Hematopoietic multipotent progenitor cell (in vitro differentiated cells): ENCODE measurements at places on chromosomes 11 and 22.

GRCh38 chr11:3222941-3223915, 4.6 kb upstream of the MRGPRG start:
- DNase-seq = peak; percentile 77

GRCh38 chr11:32316858-32317642, 118.3 kb downstream of the WT1 start:
- DNase-seq = no peak

- no peak for DNase-seq
Measured at GRCh38 chr11:118366287-118366686, 6.9 kb downstream of the UBE4A start.

DNA sequence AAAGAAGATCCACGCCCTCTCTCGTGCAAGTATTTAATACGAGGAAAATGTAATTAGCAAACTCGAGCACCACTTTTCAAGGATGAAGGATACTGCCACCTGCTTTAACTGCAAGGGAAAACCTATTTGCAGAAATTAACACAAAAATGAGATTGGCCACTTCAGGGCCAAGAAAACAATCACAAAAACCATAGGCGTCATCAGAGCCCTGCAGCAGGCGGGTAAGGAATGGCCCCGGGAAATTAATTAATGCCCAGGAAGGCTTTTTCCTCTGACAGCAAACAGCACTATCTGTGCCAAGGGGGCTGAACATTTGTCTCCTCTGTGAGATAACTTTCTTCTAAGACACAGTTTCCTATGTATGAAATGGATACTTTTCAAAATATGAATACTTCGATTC, 255.7 kb downstream of the CTTN start:
- no peak for DNase-seq

GRCh38 chr11:75577207-75577606, 15.2 kb downstream of the SERPINH1 start:
- peak; percentile 13 for DNase-seq

- DNase-seq = no peak
Measured at GRCh38 chr22:17968126-17968525, 56.2 kb downstream of the MICAL3 start.

DNA sequence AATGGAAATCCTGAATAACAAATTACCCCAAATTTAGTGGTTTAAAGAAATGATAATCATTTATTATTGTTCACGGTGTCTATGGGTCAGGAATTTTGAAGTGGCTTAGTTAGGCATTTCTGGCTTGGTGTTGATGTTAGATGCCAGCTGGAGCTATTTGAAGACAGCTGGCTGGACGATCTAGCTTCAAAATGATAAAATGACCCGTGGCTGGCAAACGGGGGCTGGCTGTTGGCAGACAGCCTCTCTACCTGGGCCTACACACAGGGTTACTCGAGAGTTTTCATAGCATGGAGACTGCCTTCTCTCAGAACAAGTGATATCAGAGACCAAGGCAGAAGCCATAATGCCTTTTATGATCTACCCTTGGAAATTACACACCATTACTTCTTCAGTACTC, 285.2 kb downstream of the METTL15 start:
- no peak for DNase-seq

GRCh38 chr22:17772958-17773605, 1.2 kb downstream of the BID start:
- DNase-seq = no peak

DNA sequence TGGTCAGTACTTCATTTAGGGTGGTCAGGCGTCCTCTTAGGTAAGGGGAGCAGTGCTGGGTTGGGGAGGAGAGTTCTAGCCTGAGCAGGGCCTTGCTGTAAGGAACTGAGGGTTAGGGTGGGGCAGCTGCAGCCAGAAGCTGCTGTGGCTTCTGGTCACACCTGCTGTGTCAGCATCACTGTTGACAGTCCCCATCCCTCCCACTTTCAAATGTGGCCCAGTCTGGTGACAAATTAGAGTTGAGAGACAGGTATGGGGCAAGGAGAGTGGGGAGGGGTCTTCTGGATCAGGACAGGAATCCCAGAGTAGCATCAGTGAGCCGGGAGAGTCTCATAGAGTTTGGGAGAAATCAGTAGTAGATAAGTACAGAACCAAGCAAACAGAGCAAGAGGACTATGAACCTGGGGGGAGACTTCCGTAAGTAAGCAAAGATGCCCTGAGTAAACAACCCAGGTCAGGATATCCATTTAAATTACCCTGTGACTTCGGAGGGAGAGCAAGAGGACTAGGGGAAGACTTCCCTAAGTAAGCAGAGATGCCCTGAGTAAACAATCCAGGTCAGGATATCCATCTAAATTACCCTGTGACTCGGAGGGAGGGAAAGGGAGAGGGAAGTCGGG, 53.7 kb downstream of the PPP6R2 start:
- DNase-seq = no peak

DNA sequence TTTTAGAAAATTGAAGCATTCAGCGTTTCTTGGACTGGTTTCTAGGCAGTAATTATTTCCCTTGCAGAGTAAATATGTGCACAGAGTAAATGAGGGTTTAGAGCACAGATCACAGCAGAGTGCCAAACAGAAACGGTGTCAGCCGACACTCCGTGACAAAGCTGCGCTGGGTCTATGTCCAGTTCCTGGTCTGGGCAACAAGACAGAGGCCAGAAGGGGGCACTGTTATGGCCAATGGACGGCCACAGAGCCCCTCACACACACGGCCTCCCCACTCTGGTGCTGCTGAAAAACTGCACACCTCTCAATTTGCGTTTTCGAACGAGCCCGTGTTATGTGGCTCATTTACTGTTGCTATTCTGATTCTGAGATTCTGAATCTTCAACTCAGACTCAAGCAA, 180.7 kb downstream of the MPPED1 start:
- no peak for DNase-seq

GRCh38 chr11:23398052-23398451, 537.8 kb upstream of the CCDC179 start:
- no peak for DNase-seq

DNA sequence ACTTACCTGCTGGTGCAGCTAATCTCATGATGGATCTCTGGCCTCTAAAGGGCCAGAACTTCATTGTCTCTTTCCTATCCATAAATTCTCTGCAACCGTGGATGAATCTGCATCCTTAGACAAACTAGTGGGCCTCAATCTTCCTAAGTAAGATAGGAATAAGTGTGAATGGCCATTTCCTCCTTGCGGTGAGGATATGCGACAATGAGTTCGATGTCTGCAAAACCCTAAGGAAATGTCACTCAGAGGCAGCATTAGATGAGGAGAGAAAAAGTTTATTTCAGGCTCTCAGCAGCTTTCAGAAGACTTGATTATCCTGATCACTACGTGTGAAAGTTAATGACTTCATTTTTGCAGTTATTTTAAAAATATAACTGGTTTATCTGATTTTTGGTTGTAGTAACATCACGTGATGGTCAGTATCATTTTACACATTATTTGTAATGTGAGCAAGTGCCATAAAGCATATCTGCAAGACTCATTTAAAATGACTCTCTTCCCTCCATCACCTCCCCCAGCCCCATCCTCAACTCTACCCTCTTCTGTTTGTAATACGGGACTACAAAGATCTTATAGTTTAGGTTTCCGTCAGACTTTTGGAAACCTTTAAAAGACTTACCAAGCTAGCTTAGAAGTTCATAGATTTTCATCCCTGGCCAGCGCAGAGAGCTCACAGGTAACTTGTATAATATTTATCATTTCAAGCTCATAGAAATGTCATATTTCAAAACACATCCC, 10.2 kb downstream of the GRAP2 start:
- no peak for DNase-seq

DNA sequence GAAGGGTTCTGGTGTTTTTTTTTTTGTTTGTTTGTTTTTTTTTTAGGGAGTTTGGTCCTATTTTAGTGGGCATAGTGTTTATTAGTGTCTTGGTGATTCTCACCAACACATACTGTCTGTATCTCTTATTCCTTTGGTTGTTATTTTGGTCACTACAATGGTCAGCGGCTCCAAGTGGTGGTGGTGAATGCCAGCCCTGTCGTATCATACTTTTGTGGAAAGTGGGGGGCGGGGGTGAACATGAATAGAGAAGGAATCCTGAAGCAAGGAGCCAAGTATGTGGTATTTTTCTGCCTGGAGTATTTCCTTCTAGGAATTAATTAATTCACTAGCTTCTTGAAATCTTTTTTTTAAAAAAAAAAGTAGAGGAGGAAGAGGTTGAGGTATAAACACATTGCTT, 79.6 kb downstream of the GRK3 start:
- DNase-seq = no peak
